ENCODE measurements at places on chromosomes 3 and 15.

- DNase-seq: no peak
Observed at GRCh38 chr15:58608711-58609110, 140.8 kb downstream of the ADAM10 start.

- no peak for DNase-seq
Observed at GRCh38 chr15:67746450-67746849, 78.9 kb upstream of the SKOR1 start.

DNA sequence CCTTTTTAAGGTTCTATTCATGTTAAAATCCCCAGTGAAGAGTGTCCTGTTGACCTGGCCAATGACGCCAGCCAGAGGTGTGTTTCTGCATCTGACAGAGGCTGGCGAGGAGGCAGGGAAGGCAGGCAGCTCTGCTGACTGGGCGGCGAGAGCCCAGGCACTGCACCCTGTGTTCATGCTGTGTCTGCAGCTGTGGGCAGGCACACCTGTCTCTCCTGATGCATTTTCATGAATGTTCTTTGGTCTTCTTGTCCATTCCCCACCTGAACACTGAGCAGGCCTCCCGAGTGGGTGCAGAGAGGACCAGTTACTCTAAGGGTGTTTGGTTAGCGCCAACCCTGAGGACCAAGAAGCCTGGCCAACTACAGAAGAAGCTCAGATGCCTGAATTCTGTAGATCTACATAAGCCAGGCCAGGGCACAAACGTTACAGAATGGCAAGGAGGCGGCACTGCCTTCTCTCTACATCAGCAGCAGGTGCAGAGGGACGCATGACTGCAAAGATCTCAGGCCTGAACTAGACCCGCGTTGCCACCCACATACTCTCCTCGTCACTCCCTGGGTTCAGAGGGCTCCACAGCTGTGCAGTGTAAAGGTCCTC lies 233.7 kb downstream of the OCA2 start:
- DNase-seq: no peak

DNA sequence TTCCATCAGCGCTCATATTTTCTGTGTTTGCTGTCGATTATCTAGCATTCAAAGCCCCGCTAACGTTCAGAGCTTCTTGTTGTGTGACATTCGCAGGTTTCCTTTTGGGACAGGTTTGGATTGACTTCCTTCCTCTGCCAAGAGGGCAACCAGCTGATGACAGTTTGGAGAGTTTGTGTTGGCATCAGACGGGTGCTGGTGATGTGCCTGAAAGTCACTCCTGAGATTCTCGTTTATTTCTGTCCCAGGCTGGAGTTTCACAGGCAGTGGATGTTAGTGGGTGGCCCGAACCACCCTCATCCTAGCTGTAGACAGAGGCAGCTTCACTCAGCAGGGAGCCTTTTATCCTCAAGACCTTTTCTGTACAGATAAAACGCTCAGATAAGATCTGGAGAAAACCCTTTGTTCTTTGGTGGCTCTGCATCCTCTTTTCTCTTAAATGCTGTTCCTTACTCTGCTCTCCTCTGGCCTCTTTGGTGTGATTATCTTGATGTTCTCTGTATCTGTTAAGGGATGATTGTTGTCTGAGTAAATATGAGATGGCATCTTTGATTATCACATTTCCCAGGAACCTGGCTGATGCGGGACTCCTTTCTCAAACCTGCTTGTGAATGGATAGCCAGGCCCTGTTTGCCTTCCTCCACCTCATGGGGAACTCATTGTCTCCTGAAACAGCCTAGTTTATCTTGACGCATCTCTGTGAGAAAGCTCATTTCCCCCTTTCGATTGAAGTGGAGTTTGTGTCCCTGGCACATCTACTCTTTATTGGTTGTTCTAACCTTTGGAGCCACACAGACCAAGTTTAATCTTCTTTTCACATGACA lies 35.9 kb downstream of the CGNL1 start:
- DNase-seq: no peak

DNA sequence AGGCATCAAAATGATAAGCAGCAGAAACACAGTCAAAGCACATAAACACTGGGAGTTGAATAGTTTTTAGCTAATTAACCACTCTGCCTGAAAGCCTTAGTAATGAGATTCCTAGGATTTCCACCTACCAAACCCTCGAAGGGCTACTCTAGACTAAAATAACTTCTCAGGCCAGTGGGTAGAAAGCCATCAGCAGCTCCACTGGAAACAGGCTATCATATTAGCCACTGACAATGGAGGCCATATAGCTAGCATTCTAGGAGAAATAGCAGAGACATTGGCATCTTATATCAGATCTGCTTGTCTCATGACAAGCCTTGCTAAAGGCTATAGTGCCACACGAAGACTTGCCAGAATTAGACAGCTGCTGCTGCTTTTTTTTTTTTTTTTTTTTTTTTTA lies 4.5 kb upstream of the CAPN3 start:
- DNase-seq: no peak

- DNase-seq: no peak
Observed at GRCh38 chr3:6799264-6799915, 61.5 kb upstream of the GRM7 start.

DNA sequence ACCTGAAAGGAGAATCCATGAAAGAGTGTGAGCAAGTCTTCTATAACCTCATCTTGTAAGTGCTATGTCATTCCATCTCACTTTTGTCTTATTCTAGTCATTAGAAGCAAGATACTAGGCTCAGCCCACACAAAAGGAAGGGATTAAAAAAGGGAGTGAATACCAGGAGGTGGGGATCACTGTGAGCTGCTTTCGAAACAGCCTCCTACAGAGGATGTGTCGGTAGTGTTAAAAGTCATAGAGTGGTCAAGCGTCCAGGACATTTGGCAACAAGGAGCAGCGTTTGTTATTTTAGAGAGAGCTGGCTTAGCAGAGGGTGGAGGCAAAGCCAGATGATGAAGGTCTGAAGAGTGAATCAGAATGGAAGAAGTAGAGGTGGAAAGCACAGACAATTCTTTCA lies 11.7 kb upstream of the ZNF148 start:
- no peak for DNase-seq

DNA sequence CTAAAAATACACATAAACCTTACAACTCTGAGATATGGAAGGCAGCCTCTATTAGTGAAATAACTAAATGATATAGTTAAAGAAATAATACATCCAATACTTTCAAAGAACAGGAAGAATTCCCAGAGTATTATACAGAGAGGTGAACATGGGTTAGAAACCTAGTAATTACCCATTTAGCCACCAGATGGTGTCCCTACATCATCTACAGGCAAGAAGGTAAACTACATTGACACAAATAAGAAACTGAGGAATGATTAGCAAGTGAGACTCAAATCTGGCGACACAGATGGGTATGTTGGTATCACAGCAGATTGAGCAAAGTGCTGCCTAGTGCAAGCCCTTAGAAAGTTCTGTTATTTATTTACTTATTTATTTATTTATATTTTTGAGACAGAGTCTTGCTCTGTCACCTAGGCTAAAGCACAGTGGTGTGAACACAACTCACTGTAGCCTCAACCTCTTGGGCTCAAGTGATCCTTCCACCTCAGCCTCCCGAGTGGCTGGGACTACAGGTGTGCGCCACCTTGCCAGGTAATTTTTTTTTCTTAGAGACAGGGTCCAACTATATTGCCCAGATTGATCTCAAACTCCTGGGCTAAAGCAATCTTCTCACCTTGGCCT lies 28.2 kb downstream of the NEK4 start:
- DNase-seq: no peak

GRCh38 chr15:60235951-60236710 lies 161.7 kb downstream of the ANXA2 start:
- no peak for DNase-seq

DNA sequence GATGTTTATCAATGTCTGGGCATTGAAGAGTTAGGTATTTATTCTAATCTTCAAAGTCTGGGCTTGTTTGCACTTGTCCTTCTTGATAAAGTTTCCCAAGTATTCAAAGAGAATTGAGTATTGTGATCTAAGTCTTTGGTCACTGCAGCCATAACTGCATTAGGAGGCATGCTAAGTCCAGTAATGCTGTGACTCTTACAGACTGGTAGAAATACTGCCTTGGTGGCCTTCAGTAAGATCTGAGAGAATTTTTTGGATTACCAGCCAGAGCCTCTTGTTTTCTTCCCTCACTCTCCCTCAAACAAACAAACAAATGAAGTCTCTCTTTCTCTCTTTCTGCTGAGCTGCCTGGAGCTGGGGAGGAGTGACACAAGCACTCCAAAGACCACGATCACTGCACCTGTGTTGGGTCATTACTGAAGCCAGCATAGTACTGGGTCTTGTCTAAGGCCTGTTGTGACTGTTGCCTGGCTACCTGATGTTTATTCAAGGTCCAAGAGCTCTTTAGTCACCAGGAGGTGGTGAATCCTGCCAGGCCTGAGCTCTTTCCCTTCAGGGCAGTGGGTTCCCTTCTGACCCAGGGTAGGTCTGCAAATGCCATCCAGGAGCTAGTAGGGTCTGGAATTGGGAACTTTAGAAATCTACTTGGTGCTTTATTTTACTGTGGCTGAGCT lies 14.8 kb upstream of the RBP2 start:
- no peak for DNase-seq

GRCh38 chr3:58620421-58620820 lies 43.2 kb upstream of the FAM107A start:
- DNase-seq: no peak

GRCh38 chr15:47803767-47804166 lies 86.5 kb downstream of the SEMA6D start:
- no peak for DNase-seq

- no peak for DNase-seq
Observed at GRCh38 chr3:177157492-177157891, 39.8 kb downstream of the TBL1XR1 start.

DNA sequence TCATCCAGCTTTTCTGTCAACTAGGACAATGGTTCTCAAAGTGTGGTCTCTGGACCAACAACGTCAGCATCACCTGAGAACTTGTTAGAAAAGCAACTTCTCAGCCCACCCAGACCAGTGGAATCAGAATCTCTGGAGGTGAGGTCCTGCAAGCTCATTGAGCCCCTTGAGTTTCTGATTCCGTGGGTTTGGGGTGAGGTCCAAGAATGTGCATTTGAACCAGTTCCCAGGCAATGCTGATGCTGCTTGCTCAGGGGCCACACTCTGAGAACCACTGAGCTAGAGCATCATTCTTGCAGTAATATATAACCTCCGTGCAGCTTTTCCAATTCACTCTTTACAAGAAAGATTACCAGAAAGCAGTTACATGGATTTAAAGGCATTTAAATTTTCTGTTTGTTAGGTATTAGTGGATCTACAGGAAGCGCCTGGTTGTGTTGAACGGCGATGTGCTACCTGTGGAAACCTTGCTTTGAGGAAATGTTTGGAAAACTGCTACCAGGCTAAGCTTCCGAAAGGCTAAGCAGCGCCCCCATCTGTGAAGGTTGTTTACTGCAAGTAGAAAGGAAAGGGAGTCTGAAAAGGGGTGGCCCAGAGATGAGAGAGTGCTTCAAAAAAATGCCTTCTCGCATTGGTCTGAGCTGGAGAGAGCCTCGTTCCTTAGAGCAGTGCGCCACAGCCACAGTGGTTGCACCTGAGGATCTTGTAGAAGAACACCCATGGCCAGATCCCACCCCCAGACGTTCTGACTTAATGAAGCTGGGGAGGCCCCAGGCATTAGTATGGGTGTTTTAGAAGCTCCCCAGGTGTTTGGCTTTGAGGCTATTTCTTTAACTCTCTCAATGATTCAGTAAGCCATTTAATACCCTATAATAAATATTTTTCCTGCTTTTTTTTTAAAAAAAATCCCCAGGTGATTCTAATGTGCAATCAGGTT lies 50.0 kb downstream of the RLBP1 start:
- no peak for DNase-seq

DNA sequence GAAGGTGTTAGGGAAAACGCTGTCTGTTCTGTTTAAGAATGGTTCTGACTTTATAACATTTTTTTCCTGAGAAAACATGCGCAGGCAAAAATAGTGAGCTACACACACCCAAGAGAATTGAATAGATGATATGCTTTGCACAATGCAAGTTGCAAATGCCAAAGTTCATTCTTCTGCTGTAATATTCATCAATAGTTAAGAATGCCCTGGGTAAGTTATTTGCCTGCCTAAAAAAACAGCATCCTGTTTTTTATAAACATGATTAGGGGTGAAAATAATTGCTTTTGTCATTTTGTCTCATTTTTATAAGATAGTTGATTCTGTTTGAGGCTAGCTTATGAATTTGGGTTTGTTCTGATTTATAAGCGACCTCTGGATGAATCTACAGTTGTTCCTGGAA lies 99.4 kb downstream of the DTWD1 start:
- DNase-seq: no peak

DNA sequence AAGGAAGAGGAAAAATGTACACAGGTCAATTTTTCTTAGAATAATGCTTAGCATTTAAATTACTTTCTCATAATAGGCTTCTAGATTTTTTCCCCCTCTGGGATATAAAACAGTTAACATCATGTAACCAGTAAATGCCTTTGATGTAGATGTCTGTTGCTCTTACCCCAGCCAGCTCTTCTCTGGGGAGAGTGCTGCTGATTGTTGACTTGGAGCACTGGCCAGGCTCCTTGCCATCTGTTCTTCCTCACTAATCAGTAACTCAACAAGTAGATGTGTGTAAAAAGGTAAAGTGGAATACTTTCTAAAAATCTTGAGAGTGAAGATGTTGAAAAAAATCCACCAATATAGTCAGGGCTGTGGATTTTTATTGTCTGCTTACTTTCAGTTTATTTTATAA lies 42.2 kb downstream of the RIOX2 start:
- DNase-seq: no peak

DNA sequence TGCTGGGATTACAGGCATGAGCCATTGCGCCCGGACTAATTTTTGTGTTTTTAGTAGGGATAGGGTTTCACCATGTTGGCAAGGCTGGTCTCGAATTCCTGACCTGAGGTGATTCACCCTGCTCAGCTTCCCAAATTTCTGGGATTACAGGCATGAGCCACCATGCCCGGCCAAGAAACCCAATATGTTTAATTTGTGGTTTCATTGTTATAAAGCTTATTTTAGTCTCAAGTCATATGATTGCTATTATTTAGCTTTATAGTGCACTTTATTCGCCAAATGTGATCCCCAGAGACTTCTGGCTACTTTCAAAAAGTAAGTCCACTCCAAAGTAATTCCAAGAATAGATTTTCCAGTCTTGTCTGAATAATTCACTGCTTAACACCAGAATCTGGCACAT lies 19.3 kb upstream of the SLC4A7 start:
- no peak for DNase-seq

GRCh38 chr3:127456471-127457093 lies 134.0 kb downstream of the TPRA1 start:
- DNase-seq: peak; percentile 44

- no peak for DNase-seq
Observed at GRCh38 chr3:164781755-164782154, 296.5 kb downstream of the SI start.

DNA sequence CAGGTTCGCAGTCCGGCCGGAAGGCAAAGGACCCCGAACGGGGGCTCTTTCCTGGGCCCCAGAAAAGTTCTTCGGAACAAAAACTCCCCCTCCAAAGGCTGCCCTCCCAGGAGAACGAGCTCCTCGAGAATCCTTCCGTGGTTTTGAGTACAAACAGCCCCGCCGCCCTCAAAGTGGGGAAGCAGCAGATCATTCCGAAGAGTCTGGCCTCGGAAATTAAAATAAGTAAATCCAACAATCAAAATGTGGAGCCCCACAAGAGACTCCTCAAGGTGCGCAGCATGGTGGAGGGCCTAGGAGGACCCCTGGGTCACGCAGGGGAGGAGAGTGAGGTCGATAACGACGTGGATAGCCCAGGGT lies 1.3 kb downstream of the ARHGEF26 start:
- no peak for DNase-seq

Data from occipital lobe (tissue), 3 donors.